ENCODE measurements at places on chromosomes 11 and 22.

GRCh38 chr22:47798229-47798628 lies 1035.8 kb downstream of the TBC1D22A start:
- DNase-seq = no peak

DNA sequence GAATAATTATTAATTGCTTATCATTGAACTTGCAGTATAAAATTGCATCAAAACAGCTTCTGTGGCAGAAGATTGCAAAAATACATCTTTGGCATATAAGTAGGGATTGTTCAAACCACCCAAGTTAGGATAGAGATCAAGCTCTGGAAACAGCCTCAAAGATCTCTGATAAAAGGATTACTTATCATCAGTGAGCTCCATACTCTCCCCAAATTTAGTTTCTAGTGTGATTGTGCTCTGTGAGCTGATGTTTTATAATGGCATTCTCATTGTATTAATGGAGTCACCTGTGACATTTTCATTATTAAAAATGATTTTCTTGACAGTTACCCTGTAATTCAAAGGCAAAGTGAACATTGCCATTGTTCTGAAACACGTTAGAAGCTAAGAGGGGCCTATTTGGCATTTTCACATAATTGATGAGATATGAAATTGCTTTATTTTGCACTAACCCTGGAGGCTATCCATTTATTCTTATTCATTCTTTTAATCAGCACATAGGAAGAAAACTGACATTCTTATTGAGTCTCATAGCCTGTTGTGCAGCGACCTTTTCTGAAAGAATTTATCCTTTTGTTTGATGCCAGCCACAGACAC lies 626.3 kb upstream of the ANO5 start:
- DNase-seq = no peak

DNA sequence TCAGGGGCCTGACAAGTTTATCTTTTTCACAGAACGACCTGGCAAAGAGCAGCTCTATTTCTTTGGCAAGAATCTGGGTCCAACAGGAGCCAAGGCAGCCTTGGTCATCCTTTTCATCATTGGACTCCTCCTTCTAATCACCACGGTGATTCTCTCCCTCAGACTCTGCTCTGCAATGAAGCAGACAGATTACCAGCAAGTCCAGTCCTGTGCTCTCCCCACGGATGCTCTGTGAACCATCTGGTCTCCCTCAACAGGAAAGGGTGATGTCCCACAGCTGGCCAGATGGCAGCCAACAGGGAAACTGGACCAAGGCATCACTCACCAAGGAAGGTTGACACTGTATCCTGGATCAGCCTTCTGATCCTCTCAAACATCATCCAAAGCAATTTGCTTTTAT lies 17.0 kb upstream of the PANX1 start:
- no peak for DNase-seq

DNA sequence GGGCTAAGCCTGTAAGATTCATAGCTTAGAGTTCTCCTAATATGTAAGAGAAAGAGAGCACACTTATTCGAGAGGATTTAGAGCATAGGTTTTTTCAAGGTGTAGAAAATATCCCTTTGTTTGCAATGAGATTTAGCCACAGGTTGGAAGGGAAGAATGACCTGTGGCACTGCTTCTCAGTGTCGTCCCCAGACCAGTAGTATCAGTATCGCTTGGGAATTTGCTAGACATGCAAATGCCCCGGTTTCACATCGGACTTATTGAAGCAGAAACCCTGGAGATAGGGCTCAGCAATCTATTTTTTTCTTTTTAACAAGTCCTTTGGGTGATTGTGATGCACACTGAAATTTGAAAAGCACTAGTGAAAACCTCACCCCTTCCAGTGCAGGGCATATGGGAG lies 362.6 kb upstream of the C11orf87 start:
- DNase-seq = no peak

DNA sequence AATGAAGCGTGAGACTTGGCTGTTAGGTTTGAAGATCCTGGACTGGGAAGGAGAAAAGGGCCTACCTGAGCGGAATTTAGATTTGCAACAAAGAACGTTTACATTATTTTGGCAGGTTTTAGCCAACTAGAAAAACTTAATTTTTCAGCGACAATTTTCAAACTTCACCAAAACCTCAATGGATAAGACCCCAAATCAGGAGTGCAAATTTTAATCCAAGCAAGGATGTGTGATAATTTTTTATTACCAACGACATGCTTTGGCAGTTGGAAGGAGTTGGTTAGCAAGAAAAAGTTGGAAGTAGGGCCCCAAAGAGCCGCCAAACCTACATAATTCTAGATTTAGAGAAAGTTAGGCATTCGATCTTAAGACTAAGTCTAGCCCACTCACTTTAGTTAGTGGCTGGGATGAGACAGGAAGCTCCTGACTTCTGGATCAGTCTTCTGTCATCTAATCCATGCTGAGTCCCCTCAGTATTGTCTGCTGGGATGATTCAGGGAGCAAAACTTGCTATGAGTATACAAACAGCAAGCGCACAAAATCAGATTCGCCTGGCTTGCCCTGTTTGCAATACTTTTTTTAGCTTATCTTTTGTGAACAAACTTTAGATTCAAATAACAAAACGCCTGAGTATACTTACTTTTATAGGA lies 787 bp upstream of the RDX start:
- no peak for DNase-seq

DNA sequence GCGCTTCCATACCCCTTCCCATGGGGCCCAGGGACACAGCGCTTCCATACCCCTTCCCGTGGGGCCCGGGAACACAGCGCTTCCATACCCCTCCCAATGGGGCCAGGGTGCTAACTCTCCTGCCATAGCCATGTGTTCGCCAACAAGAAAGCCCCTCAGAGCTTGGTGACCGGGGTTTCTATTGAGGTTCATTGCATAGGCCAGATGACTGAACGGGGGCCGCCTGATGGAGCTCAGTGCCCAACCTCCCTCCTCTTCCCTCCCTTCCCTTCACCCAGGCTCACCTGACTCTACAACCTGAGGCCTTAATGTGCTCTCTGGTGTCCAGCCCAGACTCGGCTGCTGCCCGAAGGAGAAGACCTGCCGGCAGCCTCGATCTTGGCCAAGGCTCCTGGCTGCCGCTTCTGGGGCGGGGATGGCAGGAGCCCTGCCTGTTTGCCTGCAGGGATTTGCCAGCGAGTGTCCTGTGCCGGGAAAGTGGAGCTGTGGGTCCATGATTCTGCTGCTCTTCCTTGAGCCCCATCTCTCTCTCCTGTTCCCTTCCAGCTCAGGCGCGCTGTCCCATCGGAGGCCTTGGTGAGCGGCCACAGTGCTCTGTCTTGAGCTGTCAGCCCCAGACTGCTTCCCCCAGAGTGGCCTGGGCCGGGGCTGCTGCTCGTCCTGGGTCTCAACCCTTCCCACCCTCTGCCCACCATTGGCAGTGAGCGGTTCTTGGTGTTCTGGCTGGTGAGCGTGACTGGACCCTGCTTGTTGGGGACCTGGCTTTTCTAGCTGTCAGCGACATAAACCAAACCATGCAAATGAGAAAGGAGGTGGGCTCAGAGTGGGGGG lies 267.0 kb downstream of the TBC1D22A start:
- no peak for DNase-seq

GRCh38 chr22:41480397-41480735 lies 11.4 kb downstream of the ACO2 start:
- no peak for DNase-seq

DNA sequence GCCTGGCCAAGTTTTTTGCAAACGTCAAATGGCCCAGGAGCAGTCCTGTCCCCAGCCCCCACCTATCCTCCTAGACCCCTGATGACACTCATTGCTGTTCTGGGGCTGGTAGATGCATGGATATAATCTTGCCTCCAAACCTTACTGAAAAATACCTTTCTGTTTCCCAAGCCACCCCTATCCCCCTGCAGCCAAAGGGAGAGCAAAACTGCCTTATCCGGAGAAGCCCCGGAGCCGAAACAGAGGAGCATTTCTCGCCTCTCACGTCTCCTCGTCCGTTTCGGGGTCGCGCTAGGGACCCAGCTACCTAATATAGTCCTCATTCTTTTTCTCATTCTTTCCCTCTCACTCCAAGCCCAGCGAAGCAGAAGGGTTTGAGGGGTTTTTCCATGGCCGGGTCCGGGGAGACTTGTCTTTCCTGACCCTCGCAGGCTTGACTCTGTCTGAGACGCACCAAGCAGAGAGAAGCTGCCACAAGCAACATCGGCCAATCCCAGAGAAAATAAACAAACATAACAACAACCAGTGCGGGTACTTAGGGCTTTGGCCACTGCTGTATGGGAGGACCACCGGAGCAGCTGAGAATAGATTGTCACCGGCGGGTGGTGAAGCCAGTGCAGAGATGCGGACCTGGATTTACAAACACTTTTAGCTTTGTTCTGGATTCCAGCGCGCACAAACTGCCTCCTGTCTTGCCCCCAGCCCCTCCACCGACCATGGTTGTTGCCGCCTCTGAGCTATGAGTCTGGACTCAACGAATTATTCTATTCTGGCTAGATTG lies 1.6 kb downstream of the BSX start:
- no peak for DNase-seq

Measured in activated effector memory CD4-positive, alpha-beta T cell treated with Interleukin-2 at 50 U/mL for 16 hours (primary cell).